ENCODE measurements at places on chromosomes 1 and 21.
A peak's percentile ranks its signal among the peaks of the same experiment; 100 is the strongest.

- no peak for DNase-seq
Observed at GRCh38 chr1:90486996-90487395, 230.1 kb downstream of the BARHL2 start.

- DNase-seq: peak; percentile 47
Observed at GRCh38 chr1:50968821-50969610, 1.0 kb upstream of the CDKN2C start.

GRCh38 chr1:221911714-221912113, 169.8 kb upstream of the DUSP10 start:
- no peak for DNase-seq

DNA sequence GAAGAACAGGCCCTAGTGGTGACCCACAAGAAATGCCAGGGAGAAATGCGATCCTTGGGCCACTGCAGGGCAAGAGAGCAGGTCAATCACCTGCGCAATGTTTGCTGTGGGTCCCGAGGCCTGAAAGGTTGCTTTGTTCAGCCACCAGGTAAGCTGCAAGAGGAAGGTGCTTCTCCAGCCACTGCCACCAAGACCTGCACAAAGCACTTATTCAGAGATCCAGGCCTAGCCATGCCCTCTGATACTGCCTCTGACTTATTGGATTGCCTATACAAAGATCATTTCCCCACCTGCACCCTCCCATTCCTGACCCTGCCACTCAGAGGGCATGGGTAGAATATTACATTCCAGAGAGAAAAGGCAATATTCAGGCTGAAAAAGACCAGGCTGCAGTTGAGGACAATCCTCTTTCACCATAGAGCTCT, 349.4 kb upstream of the NFIA start:
- no peak for DNase-seq

DNA sequence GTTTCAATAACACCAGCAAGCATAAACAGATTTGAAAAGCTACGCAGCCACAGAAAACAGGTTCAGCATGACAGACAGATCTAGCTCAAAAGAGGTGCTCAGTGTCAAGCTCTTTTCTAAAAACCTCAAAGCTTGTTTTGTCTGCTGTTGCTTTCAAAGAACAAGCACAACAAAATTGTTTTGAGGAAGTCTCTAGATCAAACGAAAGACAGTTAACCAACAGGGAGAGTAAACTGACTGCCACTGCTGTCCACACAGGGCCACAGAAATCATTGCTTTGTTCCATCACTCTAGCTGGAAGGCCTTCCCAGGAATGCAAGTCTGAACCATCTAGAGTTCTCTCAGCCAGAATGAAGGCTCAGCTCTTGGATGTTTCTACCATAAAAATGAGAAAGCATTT, 12.8 kb downstream of the APP start:
- no peak for DNase-seq

GRCh38 chr1:113903501-113904292, 902 bp downstream of the AP4B1 start:
- no peak for DNase-seq

DNA sequence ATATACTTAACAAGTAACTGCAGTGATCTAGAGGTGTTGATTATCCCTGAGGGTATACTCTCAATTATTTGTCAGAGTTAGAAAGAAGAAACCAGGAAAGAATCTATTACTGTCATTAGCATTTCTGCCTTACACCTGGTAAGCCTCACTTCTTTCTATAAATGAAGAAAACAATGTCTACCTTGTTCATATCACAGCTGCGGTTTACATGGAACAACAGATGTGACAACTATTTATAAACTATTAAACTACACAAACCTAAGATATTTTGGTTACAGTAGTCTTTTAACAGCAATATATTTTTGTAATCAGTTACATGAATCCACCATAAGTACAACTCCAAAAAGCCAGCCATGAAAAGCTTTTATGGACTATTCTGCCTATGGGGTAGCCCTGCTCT, 40.7 kb downstream of the GON4L start:
- DNase-seq: no peak

- DNase-seq: no peak
Observed at GRCh38 chr1:102074874-102075273, 78.1 kb upstream of the OLFM3 start.

GRCh38 chr1:6490181-6491080, 1.0 kb downstream of the PLEKHG5 start:
- no peak for DNase-seq

- DNase-seq: peak; percentile 86
Observed at GRCh38 chr1:1304331-1305299, 3.1 kb downstream of the ACAP3 start.

DNA sequence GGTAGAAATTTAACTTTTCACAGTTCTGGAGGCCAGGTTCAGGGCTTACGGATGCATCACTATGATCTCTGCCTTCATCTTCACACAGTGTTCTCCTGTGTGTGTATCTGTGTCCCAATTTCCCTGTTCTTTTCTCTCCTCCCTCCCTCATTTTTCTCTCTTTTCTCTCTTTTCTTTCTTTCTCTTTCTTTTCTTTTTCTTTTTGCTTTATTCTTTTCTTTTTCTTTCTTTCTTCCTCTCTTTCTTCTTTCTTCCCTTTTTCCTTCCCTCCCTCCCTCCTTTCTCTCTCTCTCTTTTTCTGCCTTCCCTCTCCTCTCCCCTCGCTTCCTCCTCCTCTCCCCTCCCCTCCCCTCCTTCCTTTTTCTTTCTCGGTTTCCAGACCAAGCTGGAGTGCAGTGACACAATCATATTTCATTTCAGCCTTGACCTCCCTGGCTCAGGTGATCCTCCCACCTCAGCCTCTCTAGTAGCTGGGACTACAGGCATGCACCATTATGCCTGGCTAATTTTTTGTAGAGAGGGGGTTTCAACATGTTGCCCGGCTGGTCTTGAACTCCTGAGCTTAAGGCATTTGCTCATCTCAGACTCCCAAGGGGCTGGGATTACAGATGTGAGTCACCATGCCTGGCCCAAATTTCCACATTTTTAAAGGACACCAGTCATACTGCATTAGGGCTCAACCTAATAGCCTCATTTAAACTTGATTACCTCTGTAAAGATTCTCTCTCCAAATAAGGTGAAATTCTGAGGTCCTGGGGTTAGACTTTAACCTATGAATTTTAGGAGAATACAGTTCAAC, 115.9 kb downstream of the HUNK start:
- DNase-seq: no peak

GRCh38 chr1:229105109-229105508, 165.8 kb upstream of the RAB4A start:
- DNase-seq: no peak

DNA sequence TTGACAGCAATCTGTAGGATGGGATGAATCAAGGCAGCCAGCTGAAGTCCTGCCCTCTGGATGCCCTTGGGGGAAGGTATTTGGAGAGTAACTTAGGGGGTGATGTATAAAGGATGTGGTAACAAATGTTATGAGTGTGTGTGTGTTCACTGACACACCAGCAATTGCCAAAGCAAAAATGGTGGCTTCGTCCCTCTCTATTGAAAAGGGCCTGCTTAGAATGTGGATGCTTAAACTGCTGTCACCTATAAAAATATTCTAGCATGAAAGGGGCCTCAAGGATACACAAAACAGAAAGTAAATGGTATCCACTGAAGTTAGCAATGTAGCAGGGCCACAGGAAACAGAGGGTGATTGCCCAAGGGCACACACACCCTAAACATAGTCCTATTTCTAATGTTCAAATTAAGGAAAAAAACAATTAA, 15.1 kb upstream of the AIM2 start:
- DNase-seq: no peak

- no peak for DNase-seq
Observed at GRCh38 chr1:245779797-245780755, 625.3 kb downstream of the KIF26B start.

- DNase-seq: no peak
Observed at GRCh38 chr1:154434346-154435085, 29.4 kb downstream of the IL6R start.

GRCh38 chr1:58399176-58399575, 147.3 kb downstream of the OMA1 start:
- DNase-seq: no peak

- no peak for DNase-seq
Observed at GRCh38 chr21:44836666-44837471, 19.0 kb upstream of the SUMO3 start.

DNA sequence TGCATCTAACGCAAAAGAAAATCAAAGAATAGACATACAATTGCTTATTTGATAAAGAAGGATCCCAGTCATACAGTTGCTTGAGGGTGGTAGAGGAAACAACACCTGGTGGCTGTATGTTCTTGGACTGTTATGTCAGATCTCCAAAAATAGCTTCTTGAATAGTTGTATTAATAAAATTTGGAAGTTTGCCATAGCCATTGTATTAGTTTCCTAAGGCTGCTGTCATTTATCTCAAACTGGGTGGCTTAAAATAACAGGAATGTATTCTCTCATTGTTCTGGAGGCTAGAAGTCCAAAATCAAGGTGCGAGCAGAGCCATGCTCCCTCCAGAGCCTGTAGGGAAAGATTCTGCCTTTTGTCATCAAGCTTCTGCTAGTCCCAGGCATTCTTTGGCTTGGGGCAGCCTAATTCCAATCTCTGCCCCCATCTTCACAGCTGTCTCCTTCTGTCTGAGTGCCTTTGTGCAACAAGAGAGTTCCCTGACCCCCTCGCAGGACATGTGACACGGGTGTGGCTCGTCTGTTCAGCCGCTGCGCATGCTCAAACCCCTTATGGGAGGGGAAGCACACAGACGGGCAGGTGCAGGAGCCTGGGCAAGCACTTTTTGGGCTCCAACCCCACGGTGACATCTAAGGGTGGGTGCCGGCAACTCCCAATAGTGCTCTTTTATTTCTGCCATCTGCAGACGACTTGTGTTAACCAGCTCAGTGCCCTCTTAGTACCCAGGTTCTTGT, 21.7 kb upstream of the GRIK1 start:
- DNase-seq: no peak

DNA sequence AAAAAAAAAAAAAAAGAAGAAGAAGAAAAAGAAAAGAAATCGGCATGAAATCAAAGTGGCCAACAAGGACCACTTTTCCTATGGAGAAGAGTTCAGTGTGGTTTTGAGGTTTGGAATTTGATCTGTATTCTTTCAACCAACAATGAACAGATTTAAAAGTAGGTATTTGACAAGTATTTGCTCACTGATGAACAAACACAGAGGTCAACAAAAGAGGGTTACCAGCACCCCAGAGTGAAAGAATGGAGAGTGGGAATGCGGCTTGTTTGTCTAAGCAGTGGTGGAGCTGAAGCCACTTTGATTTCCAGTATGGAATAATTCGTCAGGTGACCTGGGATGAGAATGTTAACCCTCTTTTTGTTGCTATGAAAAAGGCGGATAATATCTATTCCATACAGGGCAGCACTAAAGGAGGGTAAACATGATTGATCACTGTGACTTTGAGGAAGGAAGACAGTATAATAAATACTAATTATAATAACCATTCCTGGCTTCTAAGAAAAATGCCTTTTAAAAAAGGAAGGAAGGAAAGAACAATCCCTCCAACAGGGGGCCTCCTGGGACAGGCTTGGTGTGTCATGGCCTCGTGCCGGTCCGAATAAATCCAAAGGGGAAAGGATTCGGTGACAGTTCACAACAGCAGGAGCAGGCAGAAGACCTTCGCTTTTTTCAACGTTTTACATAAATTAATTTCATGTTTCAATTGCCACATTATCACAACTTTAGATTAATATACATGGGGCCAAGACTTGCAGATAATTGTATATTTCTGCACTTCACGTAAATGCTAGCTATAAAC, 37.2 kb upstream of the SIM2 start:
- DNase-seq: peak; percentile 46

GRCh38 chr1:223844787-223845036, 1.0 kb downstream of the TP53BP2 start:
- peak; percentile 18 for DNase-seq

DNA sequence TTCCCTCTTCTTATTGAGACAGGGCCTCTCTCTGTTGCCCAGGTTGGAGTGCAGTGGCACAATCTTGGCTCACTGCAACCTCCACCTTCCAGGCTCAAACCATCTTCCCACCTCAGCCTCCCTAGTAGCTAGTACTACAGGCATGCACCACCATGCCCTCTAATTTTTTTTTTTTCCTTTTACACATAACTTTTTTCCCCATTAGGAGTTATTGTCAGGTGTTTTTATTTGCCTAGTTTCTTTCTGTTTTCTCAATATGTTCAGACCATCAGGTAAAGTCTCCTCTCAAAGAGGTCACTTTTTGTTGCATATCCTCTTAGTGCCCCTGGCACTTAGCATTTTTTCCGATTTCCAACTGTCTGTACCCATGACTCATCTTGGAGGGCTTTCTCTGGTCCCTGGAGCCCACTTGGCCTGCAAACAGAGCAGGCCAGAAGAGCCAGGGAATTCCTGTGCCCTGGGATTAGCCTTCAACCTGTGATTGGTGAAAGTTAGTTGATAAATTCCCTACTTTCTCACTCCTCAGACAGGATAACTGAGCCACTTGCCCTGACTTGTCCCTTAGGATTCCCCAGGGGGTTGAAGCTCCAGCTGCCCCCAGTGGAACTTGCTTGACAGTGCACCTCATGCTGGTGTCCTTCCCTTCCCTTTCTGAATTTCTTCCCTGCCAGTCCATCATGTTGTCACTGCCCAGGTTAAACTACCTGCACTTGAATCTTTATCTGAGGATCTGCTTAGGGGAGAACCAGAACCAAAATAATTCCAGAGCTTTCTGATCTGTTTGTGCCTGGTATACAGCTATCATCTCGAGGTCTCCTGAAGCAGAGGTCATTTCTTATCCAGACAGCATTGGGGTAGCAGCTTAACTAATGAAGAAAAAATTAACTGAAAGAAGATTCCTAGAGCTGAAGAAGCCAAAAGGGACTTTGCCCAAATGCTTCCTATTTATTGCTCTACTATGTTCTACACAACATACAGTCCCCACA, 2.4 kb downstream of the NTPCR start:
- peak; percentile 65 for DNase-seq

GRCh38 chr1:51636764-51637522, 20.1 kb downstream of the OSBPL9 start:
- no peak for DNase-seq

GRCh38 chr21:45294509-45295291, 7.0 kb upstream of the POFUT2 start:
- DNase-seq: peak; percentile 39

GRCh38 chr1:86472152-86472551, 3.4 kb downstream of the CLCA1 start:
- DNase-seq: no peak

GRCh38 chr1:4724695-4725250, 70.4 kb downstream of the AJAP1 start:
- DNase-seq: no peak

DNA sequence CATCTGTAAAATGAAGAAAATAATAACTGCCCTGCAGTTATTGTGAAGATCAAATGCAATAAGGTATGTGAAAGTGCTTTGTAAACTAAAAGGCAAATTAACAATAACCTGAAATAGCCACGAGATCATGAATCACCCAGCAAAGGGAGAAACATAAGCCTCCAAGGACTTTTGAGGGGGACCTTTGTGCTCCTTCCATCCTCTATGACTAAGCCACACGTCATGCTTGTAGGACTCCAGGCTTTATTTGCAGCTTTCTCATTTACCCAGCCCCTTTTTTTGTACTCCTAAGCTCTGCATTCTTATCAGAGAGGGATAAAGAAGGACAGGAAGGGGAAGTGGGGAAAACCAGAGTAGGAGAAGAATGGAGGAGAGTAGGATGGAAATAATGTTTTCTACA, 115.1 kb downstream of the PROX1 start:
- no peak for DNase-seq

All from SHP77 (cell line).